ENCODE measurements at places on chromosomes 2 and 18.
A peak's percentile ranks its signal among the peaks of the same experiment; 100 is the strongest.

DNA sequence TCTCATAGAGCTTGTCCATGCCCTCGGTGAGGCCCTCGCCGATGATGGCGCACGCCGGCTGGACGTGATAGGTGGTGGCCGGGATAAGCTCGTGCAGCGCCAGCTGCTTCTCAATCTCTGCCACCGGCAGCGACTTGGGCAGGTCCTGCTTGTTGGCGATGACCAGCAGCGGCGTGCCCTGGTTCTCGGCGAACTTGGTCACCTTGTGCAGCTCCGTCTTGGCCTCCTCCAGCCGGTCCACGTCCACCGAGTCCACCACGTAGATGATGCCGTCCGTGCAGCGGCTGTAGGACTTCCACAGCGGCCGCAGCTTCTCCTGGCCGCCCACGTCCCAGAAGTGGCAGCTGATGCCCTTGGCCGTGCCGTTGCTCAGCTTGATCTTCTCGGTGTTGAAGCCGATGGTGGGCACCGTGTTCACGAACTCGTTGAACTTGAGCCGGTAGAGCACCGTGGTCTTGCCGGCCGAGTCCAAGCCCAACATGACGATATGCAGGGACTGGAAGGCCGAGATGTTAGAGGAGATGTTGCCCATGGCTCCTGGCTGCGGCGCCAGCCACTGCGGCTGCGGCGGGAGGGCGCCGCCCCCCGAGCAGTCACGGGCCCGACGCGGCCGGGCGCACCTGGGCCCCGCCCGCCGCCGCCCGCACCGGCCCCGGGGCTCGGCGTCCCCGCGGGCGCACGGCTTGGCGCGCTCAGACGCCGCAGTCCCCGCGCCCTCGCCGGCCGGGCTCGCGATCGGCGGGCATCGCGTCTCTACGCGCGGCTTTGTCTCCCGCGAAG is 636 bp downstream of the ARL4C start:
- peak; percentile 66 for DNase-seq

DNA sequence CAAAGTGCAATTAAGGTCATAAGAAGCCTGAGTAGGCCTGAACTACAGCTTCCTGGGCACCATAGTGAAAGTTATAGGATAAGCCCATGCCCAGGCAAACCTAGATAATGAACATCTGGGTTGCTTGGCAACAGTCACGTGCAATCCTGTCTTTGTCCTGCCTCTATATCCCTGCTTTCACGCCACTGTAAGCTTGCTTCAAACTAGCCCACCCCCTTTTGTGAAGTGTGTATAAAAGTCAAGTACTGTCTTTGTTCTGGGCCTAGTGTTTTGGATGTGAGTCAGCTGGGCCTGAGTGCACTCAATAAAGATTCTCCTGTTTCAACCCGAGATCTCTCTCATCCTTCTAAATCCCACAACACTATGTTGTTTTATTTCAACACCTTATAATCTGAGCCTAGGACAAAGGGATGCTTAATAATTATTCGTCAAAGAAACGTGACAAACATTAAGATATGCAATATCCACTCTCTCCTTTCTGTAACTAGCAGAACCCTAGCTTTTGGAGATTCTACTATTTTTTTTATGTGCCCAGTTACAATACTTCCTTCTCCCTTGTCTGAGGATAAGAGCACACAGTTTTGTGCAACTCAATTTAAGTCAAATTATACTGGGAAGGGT is 927.8 kb downstream of the SUCLG1 start:
- no peak for DNase-seq

DNA sequence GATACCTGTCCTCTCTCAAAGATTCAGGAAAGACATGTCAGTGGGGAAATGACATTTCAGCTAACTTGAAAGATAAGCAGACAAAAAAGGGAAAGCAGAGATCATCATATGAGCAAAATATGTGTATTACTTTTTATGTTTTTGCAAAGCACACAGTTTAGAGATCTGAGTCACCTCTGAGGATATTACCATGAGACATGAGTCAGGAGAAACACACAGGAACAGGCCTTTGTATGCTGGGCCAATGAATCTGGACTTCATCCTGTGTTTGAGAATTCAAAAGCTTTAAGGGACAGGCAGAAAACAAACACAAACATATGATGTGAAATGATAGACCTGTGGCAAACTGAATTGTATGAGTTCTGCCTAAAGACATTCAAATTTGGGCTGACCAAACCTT is 306.0 kb upstream of the EPC2 start:
- DNase-seq, result no peak

- DNase-seq, result no peak
Observed at GRCh38 chr2:121603185-121603584, 46.1 kb downstream of the CLASP1 start.

GRCh38 chr2:159246325-159246988 is 40.0 kb downstream of the WDSUB1 start:
- no peak for DNase-seq

- DNase-seq, result no peak
Observed at GRCh38 chr2:233482616-233483015, 84.0 kb downstream of the USP40 start.

DNA sequence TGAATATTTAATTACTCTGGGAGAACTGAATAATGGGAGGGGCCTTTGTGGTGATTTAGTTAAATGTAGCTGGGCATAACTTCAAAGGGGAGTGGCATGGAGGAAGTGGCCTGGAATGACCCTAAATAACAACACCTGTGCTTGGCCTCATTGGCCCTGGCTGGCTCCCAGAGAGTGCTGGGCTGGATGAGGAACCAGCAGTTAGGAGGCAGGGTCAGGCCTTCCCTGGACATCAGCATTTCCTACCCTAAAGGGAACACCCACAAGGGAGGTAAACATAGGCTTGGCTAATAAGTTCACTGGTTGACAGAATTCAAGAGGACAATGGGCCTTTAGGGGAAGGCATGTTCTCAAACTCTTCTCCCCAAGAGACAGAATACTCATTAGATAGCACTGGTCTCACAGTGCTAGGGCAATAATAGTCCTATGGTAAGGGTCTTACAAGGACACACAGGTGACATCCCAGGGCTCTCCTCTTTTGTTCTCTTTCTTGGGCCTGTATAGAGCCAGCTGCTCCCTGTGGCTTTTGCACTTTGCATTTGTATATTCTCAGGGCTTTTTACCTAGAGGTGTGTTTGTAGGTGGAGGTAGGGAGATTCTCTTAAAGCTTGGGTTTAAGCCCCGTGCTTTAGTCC is 106.8 kb downstream of the ZNF519 start:
- no peak for DNase-seq
